CD4-positive, alpha-beta T cell treated with Interleukin-15 for 1 hour (primary cell): ENCODE measurements at places on chromosomes 16 and 17.

- DNase-seq = peak; percentile 82
These were observed 93.8 kb upstream of the PLEKHM1 start for GRCh38 chr17:45584092-45585036.

DNA sequence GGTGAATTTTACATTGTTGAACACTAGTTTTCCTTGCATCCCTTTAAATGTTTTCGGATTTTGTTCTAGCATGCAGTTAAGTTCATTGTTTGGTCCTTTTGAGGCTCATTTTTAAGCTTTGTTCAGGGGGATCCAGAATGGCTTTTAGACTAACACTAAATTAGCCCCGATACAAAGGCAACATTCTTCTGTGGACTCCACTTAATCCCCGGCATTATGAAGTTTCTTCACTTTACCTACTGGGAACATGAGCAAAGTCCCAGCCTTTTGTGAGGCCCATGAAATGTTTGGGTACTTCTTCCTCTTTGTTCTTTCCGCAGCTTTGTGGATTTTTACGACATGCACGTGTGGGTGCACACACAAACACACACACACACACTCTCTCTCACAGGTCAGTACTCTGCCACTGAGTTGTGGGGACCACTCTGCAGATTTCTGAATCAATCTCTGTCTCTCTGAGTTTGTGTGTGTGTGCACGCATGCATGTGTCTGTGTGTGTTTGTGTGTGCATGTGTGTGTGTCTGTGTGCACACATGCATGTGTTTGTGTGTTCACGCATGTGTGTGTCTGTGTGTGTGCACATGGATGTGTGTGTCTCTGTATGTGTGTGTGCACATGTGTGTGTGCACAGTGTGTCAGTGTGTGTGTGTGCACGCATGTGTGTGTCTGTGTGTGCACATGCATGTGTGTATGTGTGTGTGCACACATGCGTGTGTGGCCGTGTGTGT is 240.4 kb upstream of the TNRC6C start:
- no peak for DNase-seq

GRCh38 chr17:66459811-66460270 is 157.4 kb downstream of the PRKCA start:
- peak; percentile 56 for DNase-seq

DNA sequence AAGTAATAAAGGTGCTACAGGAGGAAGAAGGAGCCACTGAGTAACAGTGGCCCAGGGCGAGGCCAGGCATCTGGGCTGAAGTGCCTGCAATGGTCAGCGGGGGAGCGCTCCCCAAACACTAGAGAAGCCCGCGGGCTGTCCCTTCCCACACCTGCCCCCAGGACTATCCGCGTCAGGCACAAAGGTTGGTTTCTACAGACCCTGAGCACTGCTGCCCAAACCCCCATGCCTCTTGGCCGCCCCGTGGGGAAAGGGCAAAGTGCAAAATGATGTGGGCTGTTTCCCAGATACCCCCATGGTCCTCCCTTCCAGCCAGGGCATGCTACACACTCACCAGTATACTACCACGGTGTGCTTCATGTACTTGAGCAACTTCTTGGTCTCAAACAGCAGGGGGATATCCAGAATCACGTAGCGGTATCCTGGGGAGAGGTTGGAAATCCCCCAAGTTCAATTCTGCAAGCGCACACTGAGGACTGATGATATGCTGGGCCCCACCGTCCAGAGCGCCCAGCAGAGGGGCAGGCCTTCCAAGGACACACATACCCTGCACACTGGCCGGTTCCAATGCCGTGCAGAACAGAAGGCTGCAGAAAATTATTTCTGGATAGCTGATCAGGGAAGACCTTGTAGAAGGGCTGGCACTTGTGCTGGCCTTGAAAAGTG is 21.5 kb downstream of the DCAKD start:
- DNase-seq = no peak

- no peak for DNase-seq
These were observed 354.3 kb upstream of the GOT2 start for GRCh38 chr16:59088431-59088830.

DNA sequence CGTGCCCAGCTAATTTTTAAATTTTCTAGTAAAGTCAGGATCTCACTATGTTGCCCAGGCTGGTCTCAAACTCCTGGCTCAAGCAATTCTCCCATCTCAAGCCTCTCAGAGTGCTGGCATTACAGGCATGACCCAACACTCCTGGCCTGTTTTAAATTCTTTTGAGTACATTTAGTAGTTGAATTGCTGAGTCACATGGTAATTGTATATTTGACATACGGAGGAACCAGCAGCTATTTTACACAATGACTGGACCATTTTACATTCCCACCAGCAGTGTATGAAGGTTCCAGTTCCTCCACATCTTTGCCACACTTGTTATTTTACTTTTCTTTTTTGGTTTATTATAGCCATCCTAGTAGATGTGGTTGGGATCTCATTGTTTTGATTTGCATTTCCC is 43.6 kb downstream of the RHOT1 start:
- no peak for DNase-seq

DNA sequence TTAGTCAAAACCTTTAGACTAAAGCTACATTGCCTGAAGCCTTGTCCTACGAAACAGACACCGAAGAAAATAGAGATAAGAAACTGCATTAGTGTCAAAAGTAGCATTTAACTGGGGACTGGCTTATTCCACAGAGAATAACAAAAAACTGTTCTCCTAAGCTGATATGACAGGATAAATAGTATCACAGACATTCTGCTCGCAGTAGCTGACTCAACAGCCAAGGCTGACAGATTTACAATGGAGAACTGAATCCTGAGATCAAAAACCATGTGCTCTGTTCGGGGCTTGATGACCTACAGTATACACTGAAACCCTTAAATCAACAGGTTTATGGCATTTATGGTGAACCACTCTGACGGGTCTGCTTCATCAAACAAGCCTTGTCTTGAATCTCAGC is 25.5 kb downstream of the ADAMTS18 start:
- no peak for DNase-seq

- no peak for DNase-seq
These were observed 185.9 kb upstream of the MAF start for GRCh38 chr16:79786389-79786788.

DNA sequence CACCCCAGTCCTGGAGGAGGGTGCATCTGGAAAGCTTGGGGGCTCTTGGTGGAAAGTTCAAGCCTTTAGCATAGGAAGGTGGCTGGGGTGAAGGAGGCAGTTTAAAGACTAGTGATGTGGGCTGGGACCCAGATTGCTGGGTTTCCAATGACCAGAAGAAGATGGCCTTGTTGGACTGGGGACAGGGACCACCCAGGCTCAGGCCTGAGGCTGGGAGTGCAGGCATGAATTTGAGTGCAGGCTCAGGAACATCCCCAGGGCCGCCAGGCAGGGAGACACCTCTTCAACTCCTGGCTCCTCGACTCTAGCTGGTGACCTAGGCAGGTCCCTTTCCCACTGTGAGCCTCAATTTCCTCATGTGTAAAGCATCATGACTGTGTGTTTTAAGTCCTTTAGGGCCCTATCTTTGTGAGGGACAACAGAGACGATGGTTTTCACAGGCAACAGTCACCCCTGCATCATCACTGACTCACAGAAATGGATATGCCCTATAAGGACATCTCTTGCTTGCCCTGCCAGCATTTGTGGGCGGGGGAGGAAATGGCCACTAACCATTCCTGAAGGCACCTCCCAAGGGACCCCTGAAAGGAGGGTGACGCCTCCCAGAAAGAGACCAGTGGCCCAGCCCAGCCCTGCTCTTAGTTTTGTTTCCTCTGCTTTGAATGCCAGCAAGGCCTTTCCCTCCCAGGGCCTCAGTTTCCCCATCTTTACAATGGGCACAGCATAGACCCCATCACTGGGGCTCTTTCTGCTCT is 11.1 kb downstream of the NLRC5 start:
- peak; percentile 41 for DNase-seq

DNA sequence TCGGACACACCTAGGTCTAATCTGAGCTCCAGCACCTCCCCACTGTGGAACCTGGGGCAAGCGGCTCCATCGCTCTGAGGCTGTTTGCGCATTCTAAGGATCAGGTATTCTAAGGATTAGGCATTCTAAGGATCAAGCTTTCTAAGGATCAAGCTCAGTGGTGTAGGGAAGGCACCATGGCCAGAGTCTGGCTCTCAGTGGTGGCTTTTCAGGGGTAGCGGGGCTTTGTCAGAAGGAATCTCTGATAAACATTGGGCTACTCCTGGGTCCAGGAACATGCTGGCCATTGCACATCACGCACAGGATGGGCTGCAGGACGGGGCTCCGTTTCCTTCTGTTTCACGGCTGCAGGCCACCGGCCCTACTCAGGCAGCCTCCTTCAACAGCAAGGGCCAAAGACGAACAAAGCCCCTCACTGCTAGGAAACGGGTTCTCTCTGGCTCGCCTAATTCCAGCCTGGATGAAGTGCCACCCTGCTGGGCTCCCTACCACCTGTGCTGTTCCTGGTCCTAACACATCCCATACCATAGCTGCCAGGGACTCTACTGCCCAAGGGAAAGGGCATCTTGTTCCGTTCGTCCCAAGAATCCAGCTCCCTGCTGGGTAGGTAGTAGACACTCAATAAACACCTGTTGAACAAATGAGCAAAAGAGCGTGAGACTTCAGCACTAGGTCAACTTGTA is 5.5 kb downstream of the C1QTNF1 start:
- no peak for DNase-seq

DNA sequence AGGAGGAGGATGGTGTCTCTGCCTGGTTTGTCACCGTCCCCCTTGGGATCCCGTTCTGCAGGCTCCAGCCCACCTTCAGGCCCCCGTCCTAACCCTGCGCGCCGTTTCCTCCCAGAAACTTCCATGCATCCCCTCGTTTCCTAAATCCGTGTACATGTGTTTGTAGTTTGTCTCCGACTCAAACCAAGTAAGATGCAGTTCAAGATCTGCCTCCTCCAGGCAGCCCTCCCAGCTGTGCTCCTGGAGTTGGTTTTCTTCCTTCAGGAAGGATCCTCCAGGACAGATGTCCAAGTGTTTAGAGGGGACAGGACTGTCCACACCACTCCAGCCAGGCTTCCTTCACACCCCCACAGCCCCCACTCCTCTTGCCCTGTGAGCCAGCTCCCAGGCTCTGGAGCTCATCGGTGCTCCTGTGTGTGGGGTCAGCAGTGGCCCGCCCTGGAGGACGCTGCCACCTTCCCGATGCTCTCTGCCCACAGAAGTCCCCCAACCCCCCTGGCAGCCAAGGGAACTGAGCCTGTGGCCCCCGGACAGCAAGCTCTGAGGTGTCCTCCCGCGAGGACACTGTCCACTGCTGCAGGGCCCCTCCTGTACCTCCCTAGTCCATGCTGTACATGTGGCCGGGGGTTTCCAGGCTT is 11.3 kb downstream of the BAIAP2 start:
- no peak for DNase-seq

GRCh38 chr16:55434000-55434399 is 45.0 kb upstream of the MMP2 start:
- DNase-seq = no peak

GRCh38 chr17:74424657-74425056 is 7.2 kb upstream of the GPRC5C start:
- DNase-seq = no peak

- DNase-seq = no peak
These were observed 1.4 kb upstream of the RAC3 start for GRCh38 chr17:82029990-82030469.

DNA sequence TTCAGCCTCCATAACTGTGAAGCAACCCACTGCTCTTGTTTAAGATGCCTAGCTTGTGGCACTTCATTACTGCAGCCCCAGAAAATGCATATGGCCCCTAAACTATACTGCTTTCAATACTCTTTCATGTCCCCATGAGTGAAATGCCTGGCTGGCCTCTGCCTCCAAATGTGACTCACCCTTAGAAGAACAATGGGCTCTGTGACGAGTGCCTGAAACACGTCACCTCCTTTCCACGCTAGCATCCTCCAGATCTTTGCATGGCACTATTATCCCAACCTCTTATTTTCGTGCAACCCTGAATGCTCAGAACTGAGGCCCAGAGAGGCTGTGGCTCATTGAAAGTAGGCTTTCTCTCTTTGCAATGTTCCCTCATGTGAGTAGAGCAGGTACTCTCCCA is 233.1 kb downstream of the CBLN1 start:
- no peak for DNase-seq

DNA sequence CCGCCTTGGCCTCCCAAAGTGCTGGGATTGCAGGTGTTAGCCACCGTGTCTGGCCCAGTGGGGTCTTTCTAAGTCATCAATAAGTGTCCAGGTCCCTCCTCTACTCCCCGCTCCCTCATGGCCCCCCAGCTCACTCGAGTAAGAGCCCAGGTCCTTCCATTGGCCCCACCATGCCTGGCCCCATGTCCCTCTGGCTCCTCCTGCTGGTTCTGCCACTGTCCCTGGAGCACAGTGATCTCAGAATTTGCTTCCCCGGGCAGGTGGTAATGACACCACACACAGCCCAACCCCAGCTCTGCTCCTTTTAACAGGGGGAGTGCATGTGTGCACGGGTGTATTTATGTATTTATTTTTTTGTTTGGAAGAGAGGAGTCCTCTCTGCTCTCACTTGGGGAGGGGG is 19.6 kb downstream of the MGAT5B start:
- no peak for DNase-seq

GRCh38 chr16:89366561-89367537 is 123.5 kb downstream of the ANKRD11 start:
- no peak for DNase-seq

- DNase-seq = no peak
These were observed 20.0 kb downstream of the TUBG1 start for GRCh38 chr17:42629411-42630009.

- no peak for DNase-seq
These were observed 34.9 kb downstream of the WSCD1 start for GRCh38 chr17:6104956-6105648.

DNA sequence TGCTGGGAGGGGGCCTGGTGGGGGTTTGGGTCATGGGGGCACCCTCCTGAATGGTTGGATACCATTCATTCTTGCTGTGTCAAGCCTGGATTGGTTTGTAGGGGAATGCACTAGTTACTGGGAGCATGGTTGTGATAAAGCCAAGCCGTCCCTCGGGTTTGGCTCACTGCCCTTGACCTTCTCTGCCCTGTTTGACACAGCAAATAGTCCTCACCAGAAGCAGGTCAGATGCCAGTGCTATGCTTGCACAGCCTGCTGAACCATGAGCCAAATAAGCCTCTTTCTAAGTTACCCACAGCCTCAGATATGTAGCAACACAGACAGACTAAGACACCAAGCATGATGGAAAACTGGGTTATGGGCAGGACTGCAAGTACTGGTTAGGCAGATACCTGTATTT is 14.6 kb downstream of the ZNF778 start:
- no peak for DNase-seq

GRCh38 chr17:45370949-45371413 is 54.2 kb upstream of the MAP3K14 start:
- no peak for DNase-seq

GRCh38 chr17:79830303-79830702 is 8.9 kb downstream of the CBX4 start:
- no peak for DNase-seq
